Effector memory CD8-positive, alpha-beta T cell (primary cell): ENCODE measurements at places on chromosomes 5 and 9.

GRCh38 chr5:173457482-173457881, 129.3 kb upstream of the STC2 start:
- DNase-seq: no peak

DNA sequence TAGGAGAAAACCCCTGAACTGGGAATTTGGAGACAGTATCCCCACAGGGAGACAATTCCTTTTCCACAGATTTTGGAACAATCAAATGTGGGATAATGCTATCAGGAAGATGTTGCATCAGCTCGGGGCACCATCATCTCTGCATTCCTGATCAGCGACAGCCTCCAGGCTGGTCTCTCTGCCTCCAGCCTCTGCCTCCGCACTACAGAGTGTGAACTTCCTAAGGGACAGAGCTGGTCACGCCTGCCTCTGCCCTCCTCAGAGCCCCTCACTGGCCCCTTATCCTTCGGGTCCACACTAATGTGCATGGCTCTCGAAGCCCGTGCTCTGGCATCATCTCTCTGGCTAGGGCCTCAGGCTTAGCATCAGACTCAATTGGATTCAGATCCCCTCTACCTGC, 8.6 kb downstream of the FOXI1 start:
- DNase-seq: no peak

- no peak for DNase-seq
Observed at GRCh38 chr5:13403351-13403750, 541.1 kb downstream of the DNAH5 start.

GRCh38 chr9:136371533-136371880, 2.0 kb downstream of the CARD9 start:
- DNase-seq: no peak

GRCh38 chr9:22241611-22242010, 205.0 kb upstream of the DMRTA1 start:
- DNase-seq: no peak

DNA sequence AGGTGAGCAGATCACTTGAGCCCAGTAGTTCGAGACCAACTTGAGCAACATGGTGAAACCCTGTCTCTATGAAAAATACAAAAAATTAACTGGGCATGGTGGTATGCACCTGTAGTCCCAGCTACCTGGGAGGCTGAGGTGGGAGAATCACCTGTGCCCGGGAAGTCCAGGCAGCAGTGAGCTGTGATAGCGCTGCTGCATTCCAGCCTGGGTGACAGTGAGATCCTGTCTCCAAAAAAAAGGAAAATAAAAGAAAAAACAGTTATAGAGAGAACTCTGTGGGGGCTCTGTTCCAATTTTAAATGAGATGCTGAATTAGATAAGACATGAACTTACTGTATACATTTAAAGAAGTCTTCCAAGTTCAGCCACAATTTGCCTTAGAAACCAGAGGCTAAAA, 44.2 kb downstream of the SLC38A9 start:
- DNase-seq: no peak

DNA sequence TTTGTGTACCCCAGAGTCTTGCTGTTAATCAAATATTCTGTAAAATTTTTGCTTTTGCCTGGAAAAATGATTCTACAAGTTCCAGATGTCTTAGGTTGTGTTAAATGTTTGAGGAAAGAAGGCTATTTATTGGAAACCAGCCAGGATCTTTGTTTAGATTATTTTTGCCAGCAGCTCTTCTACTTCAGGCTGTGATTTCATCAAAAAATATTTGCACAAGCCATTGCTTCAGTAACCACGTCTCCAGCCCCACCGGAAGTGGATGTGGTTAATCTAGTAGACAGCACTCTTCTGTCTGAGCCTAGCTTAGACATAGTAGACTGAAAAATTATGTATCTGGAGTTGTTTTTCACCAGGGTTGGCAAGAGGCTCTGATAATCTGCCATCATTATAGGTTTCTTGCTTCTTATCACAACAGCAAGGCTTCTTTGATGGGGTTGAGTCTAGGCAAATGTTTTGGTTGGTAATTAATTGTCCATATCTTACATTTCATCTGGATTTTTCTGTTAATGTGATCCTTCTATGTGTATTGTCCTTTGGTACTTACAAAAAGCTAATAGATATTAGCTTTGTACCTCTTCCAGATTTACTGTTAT, 17.1 kb downstream of the KCTD16 start:
- peak; percentile 79 for DNase-seq

DNA sequence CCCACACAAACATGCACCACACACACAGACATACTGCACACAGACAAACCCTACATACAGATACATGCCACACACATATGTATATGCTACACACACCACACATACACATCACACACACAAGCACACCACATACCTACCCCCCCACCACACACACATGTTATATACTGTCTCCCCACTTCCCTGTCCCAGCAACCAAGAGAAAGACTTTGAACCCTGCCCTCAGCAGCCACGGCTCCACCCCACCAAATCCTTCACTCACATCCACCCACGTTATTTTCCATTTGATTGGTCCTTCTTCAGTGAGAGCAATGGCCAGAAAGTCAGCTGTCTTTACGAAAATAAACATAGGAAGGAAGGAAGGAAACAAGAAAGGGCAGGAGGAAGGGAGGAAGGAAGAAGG, 479.8 kb downstream of the DIRAS2 start:
- DNase-seq: no peak

DNA sequence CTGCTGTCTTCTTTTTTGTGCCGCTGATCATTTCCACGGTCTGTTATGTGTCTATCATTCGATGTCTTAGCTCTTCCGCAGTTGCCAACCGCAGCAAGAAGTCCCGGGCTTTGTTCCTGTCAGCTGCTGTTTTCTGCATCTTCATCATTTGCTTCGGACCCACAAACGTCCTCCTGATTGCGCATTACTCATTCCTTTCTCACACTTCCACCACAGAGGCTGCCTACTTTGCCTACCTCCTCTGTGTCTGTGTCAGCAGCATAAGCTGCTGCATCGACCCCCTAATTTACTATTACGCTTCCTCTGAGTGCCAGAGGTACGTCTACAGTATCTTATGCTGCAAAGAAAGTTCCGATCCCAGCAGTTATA, 17.1 kb downstream of the F2R start:
- peak; percentile 73 for DNase-seq

- no peak for DNase-seq
Observed at GRCh38 chr5:89309268-89309667, 426.3 kb upstream of the MEF2C start.

- no peak for DNase-seq
Observed at GRCh38 chr5:68028131-68028727, 187.3 kb upstream of the PIK3R1 start.

- no peak for DNase-seq
Observed at GRCh38 chr5:95347506-95348120, 43.6 kb upstream of the FAM81B start.

GRCh38 chr9:36247356-36247755, 10.9 kb downstream of the GNE start:
- DNase-seq: no peak
